ENCODE measurements at places on chromosomes 7 and 10.

DNA sequence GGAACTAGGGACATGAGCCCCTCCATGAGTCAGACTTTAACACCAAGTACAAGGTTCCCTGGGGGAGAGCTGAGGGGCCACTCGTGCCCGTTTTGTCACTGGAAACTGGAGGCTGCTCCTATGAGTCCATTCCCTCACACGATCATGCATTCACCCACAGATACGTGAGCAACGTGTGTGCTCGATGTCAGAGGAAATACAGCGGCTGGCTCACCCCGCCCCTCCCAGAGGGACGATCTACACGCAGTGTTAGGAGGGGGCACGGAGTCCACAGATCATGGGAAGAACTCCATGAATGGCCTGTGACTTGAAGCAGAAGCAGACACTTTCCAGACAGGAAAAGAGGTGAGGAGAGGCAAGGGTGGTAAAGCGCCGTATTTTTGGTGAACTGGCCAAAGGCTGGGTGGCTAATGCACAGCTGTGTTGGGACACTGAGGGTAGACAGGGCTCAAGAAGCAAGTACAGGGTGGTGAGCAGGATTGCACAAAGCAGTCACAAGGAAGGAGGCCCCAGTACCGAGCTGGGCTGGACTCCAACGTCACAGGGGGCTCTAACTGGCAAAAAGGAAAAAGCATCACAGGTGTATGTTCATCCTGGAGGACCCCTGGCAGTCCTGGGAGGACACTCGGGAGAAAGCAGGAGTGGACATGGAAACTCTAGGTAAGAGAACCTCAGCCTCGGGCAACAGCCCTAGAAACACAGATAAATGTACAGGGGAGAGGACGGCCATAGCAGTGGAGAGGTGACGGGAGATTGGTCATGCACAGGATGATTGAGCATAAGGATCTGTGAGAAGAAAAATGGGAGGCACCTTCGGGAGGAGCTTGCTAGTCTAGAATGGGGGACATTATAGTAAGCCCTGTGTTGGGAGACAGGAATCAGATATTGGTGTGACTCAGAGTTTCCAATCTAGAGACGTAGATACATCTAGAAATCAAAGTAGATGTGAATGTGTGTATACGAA lies 41.2 kb downstream of the TNS3 start:
- no peak for DNase-seq

- DNase-seq, result no peak
Measured at GRCh38 chr7:84328571-84328970, 134.0 kb upstream of the SEMA3A start.

DNA sequence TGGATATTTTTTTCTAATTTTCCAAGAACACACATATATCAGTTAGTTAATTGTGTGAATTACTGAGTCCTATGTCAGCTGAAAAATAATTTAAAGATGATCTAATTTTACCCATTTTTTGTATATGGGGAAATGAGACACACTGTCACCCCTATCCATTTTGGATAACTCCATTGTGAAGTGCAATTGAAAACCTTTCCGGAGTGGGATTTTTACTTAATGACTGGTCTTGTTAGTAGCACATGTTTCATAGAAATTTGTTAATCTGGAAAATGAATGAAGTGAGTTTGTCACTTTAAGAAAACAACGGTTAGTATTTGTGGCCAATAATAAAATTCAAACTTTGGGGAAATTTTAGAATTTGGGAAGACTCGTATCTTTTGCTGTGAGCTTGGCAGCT lies 2.0 kb downstream of the GARS1 start:
- no peak for DNase-seq

DNA sequence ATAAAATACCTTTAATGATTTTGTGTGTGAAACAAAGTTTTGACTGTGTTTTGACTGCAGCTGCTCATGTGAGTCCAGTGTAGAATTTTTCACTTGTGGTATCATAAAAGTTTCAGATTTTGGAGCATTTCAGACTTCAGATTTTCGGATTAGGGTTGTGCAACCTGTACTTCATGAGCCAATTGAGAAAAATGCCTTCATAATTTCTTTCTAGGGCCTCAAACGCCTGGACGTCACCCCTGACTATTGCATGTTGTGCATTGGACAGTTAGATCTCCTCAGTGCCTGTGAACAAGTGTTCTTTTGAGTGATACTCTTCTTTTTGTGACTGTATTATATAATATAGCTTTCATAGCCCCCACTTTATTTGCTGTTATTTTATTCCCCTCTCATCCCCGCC lies 161.1 kb downstream of the AUTS2 start:
- DNase-seq, result no peak

DNA sequence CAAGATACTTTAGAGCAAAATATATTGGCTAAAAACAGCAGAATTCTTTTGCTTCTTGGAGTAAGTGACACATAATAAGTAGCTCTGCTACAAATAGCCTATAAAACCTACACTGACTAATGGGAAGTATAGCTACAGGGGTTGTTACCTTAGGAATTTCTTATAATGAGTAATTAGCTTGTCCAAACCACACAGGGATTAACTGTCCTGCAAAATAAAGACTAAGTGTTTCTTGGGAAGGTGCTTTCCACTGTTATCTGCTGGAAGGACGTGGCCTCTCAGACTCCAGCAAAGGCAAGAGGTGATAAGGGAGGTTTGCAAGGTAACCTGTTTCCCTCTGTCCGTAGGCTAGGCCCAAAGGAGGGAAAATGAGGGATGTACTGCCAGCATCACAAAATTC lies 302.4 kb downstream of the DOCK4 start:
- no peak for DNase-seq

- DNase-seq, result no peak
Measured at GRCh38 chr7:156038345-156038744, 226.1 kb upstream of the SHH start.

- DNase-seq, result no peak
Measured at GRCh38 chr10:63829573-63830149, 308.5 kb downstream of the REEP3 start.

- no peak for DNase-seq
Measured at GRCh38 chr10:124935946-124936345, 6.0 kb upstream of the ZRANB1 start.

DNA sequence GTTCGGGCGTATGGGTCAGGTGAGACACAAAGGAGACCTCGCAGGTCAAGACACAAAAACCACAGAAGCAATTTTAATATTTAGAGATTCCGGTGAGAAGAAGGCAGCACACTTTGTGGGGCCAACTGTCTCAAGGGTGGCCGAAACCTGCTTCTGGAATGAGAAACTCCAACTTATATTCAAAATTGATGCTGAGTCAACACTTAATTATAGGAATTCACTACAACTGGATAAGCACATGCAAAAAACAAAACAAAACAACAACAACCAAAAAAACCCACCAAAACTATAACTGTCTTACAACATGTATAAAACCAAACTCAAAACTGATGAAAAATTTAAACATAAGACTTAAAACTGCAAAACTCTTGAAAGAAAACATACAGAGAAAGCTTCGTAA lies 593.3 kb downstream of the POM121L12 start:
- DNase-seq, result no peak

DNA sequence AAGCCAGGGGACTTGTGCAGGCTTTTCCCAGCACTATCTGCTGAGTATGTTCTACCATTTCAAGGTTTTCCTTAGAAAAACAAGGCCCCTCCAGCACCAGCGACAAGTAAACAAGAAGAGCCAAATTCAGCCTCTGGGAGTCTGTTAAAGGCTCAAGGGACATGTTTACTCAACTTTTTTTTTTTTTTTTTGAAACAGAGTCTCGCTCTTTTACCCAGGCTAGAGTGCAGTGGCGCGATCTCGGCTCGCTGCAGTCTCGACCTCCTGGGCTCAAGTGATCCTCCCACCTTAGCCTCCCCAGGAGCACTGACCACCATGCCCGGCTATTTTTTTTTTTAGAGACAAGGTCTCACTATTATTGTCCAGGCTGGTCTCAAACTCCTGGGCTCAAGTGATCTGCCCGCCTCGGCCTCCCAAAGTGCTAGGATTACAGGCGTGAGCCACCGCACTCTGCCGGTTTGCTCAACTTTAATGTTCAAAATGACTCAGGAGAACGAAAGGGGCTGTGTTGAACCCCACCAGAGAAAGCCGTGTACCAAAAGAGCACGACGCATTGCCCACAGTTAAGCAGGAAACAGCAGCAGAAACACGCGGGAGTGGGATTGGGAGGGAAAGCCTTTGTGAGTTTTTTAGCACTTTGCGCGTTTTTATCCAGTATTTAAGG lies 772 bp downstream of the PRDX3 start:
- DNase-seq, result no peak

GRCh38 chr7:90540406-90540805 lies 55.7 kb upstream of the CDK14 start:
- no peak for DNase-seq

DNA sequence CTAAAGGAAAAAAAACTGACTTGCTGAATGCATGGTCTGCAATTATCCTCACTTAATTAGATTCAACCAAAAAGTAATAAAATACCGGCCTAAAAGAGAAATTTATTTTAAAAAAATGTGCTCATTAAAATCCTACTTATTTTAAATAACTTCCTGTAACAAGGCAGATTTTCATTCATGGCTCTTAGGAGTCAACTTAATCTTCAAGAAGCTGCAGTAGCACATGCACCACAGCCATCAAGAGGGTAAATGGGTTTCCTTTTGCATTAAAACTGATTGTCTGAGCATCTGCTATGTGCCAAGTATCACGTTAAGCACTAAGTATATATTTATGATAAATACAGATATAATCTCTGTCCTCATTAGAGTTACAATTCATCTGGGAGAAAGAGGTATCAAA lies 69.9 kb downstream of the SNX13 start:
- no peak for DNase-seq

DNA sequence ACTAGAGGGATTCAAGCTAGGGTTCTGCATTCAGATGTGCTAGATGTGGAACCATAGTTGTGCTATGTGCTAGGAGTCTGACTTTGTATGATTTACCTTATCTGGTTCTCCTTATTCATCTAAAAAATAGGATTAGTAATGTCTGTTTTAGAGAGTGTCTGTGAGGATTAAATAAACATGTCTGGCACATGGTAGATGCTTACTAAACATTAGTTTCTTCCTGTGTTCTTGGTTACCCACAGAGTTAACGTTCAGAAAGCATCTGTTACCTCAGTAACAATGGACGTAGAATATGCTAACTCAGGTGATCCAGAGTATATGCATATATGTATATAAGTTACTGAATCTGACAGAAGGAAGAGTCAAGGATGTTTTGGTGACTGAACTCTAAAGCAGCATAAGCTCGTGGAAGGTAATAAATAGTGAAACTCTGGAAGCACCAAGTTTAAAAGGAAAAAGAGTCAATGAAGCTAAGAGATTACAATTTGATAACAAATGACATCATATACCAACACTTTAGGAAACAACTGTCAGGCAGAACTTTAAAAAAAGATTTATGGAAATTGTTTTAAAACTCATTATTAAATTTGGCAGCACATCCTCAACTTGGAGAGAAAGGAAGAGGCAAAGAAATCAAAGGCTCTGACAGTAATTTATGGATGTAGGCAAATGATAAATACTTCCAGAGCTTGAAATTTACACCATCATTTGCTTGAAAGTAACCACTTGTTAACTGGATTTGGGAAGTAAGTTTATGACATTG lies 127.0 kb downstream of the CCNY start:
- DNase-seq, result no peak

GRCh38 chr10:69217119-69217754 lies 2.9 kb upstream of the HKDC1 start:
- DNase-seq, result no peak

DNA sequence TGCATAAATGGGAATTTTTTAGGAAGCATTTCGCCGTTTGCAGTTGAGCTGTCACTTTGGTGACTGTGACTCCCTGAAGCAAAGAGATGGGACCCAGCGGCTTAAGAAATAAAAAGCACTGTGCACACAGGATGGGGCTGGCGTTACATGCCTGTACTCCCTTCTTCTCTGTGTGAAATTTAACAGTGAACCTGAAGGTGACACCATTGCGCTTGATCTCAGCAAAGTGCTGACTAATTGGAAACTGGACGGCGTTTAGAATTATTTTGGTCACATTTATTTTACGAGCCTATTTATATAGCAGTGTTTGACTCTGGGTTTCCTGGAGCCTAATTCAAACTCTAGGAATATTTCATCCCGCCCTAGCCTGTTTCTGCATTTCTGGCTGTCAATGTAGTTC lies 146.2 kb downstream of the PAXIP1 start:
- no peak for DNase-seq

DNA sequence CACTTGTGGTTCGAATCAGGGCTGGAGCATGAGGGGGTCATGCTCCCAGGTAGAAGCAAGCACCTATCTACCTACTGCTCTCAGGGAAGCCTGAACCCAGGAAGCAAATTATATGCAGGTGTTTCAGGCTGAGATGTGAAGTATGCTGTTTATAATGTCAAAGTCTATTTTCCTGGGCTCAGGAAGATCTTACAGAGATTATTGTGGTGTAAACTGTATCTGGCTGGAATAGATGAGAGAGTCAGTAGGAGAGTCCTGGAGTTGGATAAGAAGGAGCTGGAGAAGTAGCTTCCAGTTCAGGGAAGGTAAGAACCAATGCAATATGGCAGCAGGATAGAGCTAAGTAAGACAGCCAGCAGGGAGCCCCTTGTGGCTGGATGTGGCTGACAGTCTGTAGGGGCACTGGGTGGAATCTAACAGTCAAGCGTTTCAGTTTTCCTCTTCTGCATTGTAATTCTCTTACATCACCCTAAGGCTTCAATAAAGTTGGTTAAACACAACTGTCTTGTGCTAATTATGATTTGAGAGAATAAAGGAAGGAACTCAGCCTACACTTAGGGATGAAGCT lies 105.9 kb upstream of the EEPD1 start:
- no peak for DNase-seq

DNA sequence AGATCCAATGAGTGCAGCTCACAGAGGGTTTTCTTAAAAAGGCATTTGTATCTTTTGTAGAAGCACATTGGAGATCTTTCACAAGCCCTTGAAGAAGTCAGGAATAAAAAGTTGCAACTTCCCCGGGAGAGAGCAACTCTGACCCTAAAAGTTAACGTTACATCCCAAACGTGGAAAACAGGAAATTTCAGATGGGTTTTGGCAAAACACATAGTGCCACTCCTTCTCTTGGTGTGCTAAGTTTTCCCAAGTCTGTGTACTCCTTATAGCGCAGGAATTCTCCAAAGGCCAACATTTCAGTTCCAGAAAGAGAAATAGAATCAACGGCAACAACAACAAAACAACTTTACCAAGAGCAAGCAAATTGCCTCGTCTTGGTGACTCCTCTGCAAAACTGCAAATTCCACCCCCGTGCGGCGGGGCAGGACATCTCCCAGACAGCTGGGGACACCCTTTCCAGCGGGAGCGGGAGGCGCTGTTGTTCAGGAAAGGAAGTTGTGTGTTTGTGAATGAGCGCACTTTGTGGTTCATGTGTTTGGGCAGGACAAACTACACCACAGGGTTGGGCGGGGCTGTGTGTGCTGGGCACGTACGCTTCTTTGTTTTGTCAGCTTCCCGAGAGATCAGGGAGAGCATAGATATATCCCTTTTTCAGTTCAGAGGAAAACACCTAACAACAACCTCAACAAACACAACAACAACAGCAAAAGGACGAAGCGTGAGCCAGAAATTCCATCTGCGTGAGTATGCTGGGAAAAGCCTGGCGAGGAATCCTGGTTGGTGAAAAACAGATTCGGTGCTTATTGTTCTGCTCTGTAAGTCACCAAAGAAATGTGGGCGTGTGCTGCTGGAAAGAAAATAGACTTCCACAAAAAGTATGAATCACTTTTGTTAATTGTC lies 294.7 kb upstream of the PITRM1 start:
- DNase-seq, result no peak

GRCh38 chr7:132234711-132235110 lies 341.6 kb downstream of the PLXNA4 start:
- DNase-seq, result no peak

GRCh38 chr7:12360948-12361347 lies 42.7 kb downstream of the VWDE start:
- DNase-seq, result no peak
